ENCODE measurements at places on chromosomes 5 and 9. TPM values are rescaled to one million over a fixed set of nuclear protein-coding genes. Genes with fewer than 3 reads are reported as not detected.

The MYO10 gene
- polyA plus RNA-seq: 43.8 TPM

The PCAT7 gene
- 0.40 TPM for polyA plus RNA-seq

GRCh38 chr5:149002761-149003689 lies 59.8 kb downstream of the SH3TC2 start:
- DNase-seq: no peak

DNA sequence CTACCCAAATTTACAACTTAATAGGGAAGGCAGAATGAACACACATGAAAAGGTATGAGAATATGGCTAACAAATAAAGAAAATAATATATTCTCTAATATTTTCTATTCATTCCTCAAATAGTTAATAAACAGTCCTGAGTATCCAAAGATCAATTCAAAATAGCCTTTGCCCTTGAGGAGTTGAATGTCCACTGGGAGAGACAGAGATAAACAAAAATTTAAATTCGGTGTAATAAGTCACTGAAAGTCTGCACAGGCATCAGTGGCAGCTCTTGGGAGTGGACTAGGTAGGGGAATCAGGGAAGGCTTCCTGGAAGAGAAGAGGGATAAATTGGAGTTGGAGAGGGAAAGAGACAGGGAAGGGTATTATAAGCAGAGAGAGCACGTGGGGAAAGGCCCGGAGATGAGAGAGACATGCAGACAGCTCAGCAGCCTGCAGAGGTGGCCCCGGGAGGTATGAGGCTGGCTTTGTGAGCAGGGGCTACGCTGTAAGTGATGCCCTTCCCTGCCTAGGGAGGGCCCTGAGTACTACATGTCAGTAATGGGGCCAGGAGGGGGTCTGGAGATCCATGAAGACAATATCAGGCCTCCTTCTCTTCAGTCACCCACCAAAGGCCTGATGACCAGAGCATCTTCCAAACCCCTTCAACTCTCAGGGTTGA lies 137.1 kb downstream of the PDE8B start:
- DNase-seq: no peak

GRCh38 chr9:113657765-113658544 lies 194.4 kb downstream of the RGS3 start:
- peak; percentile 79 for DNase-seq

DNA sequence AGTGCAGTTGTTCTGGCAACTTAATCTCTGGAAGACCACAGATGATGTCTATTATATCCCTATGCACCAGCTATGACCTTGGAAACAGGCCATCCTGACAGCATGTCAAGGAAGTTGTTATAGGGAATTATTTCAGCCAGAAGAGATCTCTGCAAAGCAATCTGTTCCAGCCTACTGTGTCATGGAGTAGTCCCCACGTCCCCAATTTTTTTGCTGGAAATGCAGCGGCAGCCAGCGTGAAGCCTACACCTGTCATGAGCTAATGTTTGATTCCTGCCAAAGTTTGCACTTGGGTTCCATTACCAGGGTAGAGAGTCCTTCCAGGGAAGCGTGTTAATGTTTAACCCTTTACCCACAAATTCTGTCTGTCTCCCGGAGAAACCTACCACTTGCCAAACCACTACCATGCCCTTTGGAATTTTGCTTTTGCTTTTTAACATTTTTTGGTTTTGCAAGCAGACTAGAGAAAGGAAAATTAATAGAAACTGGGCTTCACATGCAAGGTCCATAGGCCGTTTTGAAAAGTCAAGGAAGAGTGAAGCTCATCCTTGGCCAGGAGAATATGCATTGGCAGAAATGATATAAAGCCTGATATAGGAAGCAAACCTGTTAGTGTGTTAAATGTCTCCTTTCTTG lies 174.9 kb upstream of the SPRY4 start:
- no peak for DNase-seq

DNA sequence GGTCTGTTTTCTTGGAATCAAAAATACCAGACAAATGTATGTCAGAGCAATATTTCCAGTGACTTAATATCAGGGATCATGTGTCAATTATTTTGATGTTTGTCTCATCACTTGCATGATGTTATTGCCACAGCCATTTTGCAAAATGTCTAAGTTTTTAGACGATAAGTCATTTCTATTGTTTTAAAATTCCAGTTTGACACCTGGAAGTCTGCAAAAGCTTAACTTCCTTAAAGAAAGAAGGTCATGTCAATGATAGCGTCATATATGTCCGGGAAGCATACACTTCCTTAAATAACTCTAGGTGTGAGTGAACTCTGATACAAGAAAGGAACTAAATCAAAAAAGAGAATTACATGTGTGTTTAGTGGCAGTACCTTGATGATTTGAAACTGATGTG lies 259.5 kb downstream of the EDIL3 start:
- no peak for DNase-seq

DNA sequence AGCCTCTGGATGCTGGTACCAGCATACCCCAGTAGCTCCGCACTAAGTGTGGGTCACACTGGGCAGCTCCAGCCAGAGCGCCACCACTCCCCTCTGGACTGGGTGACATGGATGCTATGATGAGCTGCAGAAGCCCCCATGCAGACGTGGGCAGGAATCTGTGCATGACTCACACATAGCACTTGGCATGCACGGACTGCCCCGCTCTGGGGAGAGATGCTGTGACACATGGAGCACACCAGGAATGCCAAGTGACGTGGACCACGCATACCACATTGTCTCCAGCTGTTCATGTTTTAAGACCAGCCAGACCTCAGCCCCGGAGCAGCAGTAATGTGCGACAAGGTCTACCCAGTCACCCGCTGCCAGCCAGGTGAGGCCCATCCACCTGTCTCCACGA lies 64.1 kb downstream of the SEMA4D start:
- no peak for DNase-seq

- no peak for DNase-seq
Observed at GRCh38 chr5:13865312-13865711, 79.2 kb downstream of the DNAH5 start.

DNA sequence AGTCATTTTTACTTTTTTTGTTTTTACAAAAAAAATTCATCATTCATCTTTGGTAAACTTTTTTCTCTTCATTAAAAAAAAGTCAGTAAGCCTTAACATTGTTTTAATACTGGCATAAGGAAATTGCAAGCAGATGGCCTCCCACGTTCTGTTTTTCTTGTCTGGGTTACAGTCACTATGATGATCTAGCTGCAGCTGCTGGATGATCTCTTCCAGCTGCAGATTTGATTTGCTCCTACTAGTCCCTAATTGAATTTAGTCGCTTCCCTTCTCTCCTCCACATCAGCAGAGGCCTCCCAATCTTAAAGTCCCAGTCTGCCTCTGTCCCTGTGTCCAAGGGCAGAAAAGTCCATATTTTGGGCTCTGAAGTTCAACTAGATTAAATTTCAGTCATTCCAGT lies 106.8 kb upstream of the PTGER4 start:
- DNase-seq: peak; percentile 38

DNA sequence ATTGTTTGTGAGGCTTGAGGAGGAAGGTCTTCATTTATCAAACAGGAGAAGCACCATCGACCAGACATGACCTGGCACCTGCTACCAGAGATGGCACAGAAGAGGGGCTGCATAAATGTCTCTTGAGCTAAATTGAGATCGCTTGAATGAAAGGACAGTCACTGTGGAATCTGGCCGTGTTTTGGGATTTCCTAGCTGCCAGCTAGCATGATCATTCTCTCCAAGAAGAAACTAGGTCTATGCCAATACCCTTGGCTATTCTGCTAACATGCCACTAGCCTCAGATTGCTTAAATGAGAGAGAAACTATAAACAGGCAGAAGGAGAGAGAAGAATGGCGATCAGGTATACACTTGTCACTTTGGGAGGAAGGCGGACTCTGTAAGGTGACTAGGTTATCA lies 249.3 kb downstream of the CRB2 start:
- DNase-seq: no peak

- no peak for DNase-seq
Observed at GRCh38 chr9:132041798-132042197, 37.9 kb downstream of the MED27 start.

The TRPM6 gene
- 1.1 TPM for polyA plus RNA-seq

DNA sequence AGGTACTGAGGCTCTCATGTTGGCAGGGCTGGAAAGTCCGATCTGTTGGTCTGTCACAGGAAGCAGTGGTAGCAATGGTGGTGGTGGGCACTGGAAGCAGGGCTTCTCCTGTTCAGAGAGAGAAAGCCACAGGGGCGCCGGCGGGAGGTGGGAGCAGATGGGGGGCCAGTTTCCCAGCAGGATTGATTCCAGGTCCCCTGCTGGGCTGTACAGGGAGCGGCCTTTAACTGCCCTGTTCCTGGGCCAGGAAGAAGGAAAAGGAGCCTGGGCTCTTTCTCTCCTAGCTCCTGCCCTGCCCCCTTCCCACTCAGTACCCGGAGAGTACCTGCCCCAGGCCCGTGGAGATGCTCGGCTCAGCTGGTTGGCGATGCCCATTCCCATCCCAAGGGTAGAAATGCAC lies 2.6 kb upstream of the DAB2IP start:
- no peak for DNase-seq

DNA sequence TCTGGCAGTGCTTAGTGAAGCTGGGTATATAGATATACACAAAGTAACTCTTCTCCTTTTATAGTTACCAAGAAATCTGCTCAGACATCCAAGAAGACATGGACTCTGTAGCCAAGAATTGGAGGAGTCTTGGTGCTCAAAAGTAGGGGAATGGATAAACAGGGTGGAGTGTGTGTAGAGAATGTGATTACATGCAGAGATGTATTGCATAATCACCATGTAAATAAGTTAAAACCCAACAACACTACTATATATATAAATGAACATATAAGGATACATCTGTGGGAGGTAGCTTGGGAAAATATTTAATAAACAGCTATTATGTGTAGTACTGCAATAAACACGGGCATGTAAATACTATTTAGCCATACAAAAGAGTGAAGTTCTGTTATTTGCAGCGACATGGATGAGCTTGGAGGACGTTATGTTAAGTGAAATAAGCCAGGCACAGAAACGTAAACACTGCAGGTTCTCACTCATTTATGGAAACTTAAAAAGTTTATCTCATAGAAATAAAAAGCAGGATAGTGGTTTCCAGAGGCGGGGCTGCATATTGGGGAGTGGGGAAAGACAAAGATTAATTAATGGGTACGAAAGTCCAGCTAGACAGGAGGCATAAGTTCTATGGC lies 207.5 kb downstream of the TENT4A start:
- no peak for DNase-seq

- no peak for DNase-seq
Observed at GRCh38 chr9:131310833-131311554, 21.5 kb downstream of the PLPP7 start.

DNA sequence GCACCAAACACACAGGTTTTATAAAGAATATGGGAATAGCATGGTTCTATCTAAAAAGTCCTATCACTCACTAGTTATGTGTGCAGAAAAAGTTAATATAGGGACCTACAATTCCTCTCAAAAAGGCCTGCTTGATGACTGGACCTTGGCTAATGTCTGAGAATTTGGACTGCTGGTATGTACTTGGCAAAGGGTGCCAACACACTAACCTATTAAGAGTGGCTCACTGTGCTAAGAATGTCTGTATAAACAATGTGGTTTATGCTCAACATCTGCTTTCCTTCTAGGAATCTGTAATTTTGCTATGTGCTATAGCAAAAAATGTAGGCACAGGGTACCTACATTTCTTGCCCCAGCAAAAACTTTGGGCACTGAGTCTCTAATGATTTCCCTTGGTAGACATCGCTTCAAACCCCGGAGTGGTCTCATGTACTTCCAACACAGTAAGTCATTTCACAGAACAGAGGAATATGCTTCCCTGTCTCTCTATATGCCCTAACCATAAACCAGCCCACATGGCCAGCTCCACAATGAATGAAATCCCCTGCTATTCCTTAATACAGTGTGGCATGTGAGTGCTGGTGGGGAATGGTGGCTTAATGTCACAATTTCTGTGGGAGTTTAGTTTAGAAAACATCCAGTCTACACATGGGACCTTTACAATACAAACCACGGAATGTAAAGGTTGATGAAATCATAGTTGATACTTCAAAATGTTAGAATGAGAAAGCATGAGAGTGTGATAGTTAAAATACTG lies 101.7 kb downstream of the UBAP2 start:
- no peak for DNase-seq

GRCh38 chr9:109349421-109349846 lies 28.6 kb upstream of the EPB41L4B start:
- no peak for DNase-seq

- DNase-seq: no peak
Observed at GRCh38 chr9:3244963-3245653, 280.7 kb downstream of the RFX3 start.

DNA sequence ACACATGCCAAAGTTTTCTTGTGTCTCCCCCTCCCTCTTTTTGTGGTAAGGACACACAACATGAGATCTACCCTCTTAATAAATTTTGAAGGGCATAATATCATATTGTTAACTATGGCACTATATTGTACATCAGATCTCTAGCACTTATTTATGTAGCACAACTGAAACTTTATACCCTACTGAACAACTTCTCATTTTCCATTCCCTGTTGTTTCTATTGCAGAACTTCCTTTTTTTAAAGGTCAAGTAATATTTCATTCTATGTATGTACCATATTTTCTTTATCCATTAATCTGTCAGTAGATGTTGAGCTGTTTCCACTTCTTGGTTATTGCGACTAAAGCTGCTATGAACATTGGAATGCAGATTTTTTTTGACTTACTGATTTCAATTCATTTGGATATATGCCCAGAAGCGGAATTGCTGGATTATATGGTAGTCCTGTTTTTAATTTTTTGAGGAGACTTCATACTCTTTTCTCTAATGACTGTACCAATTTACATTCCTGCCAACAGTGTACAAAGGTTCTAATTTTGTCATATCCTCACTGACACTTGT lies 305.3 kb downstream of the PRR16 start:
- no peak for DNase-seq

The PCDHB5 gene
- polyA plus RNA-seq: 7.5 TPM
